GM19239 (cell line): ENCODE measurements at places on chromosomes 3 and 15.

DNA sequence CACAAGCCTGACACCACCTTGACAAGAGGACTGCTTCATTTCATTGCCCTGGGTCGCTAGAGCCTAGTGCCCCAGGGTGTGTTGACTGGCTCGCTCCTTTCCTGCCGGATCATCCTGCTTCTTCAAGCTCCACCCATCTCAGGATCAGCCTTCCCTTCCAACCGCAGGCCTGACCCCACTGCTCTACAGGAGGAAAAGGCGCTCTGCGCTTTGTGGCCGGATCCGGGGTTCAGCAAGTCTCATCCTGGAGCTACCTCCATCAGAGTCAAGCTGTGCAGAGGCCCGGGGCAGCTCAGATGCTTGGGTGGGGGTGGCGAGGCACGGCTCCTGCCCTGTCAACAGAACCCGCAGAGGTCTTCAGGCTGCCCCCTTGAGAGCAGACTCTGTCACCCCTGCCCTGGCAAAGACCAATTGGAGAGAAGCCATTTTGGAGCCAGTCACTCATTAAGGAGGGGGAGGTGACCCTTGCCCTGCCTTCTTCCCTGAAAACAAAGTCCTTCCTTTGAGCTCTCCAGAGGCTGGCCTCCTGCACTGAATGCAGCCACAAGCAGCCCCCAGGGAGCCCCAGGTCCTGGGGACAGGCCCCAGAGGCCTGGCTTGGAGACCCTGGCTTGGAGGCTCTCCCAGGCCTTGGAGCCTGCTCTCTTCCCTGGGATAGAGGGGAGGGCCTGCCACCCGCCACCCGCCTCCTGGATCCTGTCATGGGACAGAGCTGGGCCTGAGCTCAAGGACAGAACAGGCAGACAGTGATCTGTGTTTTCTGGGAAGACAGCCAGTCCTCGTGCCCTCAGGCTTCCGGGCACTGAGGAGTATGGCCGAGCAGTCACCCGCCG is 80.3 kb downstream of the CPN2 start:
- DNase-seq, result no peak

- DNase-seq, result no peak
Observed at GRCh38 chr3:172068977-172069376, 29.6 kb downstream of the FNDC3B start.

GRCh38 chr3:40299130-40299720 is 10.3 kb upstream of the EIF1B start:
- no peak for DNase-seq

DNA sequence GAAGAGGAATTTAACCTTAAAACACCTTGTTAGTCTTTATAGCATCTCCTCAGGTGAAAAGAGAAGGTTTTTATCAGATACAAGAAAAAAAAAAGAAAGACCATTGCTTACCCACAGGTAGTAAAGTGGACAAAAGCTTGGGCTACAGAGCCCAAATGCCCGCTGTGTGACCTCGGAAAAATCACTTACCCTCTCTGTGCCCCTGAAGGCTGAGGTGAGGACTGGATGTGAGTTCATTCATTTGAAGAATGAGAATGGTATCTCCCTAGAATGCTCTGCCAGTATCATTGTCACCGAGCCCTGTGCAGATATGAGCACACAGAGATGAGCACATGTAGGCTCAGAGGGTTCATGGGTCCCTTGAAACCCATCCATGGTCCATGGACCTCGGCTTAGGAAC is 17.6 kb upstream of the FAM240A start:
- no peak for DNase-seq

- no peak for DNase-seq
Observed at GRCh38 chr3:170852324-170852723, 17.7 kb downstream of the RPL22L1 start.

GRCh38 chr3:177977381-177978158 is 558.7 kb upstream of the KCNMB2 start:
- no peak for DNase-seq

DNA sequence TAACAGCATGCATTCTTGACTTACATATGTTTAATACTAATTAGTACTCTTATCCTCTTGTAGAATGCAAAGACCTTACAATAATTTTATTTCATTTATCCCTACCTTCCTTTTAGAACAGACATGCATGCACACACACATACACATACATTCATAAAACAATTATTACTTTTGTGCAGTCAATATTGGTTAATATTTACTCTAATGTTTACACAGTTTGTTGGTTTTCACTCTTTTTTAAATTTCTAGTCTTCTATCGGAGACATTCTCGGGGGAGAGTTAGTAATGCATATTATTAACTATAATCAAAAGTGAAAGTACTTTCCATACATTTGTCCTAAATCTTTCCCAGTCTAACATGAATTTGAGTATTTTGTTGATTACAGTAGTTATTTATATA is 317.7 kb upstream of the DPH6 start:
- DNase-seq, result no peak

DNA sequence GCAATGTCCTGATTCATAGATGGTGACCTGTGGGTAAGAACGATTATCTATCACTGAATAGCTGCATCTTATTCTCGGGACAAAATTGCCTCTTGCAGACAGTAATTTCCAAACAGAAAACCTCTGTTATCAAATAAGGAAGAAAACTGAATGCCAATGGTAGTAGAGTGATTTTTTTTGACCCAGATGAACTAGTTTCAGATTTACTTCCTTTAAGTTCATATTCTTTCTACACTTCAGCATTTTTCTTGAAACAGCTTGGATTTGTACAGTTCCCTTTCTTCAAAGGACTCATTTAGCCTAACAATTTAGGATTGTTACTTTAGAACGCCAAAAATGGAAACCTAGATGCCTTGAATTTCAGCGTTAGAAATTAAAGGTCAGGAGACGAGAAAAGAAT is 14.6 kb downstream of the ETV5 start:
- no peak for DNase-seq

DNA sequence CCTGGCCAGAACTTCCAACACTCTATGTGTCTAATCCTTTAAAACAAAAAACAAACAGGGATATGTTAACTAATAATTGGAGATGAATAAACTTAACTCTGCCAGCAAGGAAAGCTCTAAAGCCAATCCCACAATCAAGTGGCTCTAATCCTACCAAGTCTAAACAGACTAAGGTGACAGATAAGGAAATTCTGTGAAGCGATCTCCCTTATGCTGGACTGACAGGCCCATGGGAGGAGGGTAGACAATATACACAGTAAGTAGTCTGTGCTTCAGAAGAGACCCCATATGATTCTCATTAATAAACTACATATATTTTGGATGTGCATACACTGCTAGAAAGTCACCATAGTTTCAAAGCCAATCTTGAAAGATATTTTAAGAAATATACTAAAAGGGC is 10.1 kb downstream of the VPS13C start:
- no peak for DNase-seq

DNA sequence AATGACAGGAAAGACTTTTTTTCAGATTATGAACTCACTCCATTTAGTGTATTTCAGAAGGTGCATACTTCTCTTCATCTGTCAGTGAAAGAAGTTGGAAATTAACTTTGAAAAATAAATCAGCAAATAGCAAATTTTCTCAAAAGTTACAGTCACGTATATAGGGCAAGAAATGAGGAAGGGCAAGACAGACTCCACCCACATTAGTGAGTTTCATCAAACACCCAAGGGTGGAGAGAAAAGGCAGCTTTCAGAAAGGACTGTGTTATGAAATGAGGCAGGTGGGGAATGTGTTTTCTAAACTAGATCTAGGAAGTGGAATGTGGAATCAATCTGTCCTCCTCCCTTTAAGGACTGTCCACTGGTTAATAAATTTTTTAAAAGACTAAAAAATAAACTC is 2.9 kb downstream of the SLC22A13 start:
- no peak for DNase-seq

DNA sequence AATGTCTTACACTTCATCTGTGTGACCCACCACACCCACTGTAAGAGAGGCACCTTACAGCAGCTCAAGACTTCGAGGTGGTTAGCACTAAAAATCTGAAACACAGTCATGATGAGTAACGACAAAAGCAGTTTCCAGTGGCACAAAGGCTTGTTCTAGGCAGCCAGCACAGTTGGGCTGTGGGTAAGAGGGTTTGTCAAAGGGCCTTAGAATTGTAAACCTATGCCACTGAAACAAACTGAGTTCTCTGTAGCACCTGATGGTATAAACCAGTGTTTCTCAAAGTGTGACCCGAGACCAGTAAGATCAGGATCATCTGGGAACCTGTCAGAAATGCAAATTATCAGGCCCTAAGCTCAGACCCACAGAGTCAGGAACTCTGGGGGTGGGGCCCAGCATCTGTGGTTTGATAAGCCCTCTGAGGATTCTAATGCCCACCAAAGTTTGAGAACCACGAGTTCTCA is 36.5 kb downstream of the DAPK2 start:
- peak; percentile 24 for DNase-seq

DNA sequence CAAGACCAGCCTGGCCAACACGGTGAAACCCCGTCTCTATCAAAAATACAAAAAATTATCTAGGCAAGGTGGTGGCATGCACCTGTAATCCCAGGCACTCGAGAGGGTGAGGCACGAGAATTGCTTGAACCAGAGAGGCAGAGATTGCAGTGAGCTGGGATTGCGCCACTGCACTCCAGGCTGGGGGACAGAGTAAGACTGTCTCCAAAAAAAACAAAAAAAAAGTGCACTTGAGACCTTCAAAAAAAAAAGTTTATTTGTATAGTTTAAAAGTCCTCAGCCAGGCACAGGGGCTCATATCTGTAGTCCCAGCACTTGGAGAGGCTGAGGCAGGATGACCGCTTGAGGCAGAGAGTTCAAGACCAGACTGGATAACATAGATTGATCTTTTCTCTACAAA is 2.1 kb downstream of the PBRM1 start:
- no peak for DNase-seq

- no peak for DNase-seq
Observed at GRCh38 chr3:143366672-143367071, 247.1 kb downstream of the CHST2 start.

DNA sequence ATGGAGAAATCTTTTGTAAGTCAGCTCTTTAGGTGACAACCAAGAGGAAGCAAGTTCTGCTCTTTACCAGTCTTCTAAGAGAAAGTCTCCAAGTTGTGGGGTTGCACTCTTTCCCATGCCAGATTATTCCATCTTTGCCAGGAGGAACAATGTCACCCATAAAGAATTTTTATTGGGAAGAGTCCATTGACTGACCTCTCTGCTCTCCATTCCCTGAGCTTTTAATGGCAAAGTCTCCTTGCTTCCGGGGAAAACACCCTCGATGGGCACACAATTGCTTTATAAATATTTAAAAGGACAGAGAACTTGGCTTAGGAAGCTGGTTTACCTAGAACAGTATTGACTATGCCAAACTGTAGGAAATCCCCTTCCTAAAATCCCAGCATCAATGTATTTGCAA is 19.9 kb upstream of the UBE2E1 start:
- DNase-seq, result no peak

DNA sequence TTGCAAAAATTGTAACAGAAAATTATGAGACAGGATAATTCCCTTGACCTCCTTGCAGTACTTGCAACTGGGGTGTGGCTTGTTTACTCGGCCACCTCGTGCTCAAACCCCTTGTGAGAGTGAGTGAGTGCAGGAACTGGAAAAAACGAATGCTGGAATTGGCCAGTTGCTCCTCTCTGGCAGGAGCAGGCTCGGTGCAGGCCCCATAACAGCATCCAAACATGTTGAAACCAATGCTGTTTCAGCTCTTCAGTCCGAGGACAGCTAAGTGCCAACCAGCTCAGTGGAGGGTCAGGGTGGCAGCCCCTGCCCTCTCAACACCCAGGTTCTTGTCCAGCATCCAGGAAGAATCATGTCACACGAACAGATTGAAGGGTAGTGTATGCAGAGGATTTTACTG is 36.9 kb downstream of the METTL6 start:
- DNase-seq, result no peak

DNA sequence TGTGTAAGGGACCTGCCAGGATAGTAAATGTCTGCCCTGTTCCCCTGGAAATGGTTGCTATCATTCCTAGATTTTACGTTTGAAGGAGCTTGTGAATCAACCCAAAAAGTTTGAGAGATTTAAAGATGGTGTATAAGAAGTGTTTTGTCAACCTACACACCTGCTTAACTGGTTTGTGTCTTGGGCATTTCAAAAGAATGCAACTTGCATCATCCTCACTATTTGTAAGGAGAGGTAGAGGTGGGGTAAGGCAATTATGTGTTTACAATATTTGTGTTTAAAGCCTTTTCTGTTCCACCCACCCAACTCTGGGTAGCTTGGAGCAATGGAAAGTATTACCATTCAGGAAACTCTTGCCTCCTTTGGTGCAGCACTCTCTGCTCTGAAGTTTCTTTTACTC is 314.2 kb upstream of the RARB start:
- no peak for DNase-seq

DNA sequence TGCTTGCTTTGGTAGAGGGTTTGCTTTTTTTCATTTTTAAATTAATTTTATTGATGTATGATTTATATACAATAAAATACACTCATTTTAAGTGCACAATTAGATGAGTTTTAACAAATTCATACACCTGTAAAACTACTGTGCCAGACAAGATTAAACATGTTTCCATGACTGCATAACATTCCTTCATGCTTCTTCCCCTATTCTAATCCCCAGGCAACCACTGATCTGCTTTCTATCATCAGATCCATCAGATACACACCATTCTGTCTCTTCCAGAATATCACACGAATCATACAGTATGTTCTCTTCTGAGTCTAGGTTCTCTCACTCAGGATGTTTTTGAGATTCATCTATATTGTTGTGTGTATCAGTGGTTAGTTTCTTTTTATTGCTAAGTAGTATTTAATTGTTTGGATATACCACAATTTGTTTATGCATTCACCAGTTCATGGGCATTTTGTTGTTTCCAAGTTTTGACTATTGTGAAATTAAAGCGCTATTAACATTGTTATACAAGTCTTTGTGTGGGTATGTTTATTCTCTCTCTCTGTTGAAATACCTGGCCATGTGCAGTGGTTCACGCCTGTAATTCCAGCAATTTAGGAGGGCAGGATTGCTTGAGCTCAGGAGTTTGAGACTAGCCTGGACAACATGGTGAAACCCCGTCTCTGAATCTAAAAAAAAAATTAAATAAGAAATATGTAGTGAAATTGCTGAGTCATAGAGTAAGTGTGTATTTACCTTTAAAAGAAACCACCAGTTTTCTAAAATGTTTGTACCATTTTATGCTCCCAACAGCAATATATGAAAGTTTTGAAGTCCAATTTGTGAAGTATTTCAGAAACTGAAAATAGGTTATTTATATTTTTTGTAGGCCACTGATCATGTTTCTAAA is 7.0 kb upstream of the TFG start:
- no peak for DNase-seq

- no peak for DNase-seq
Observed at GRCh38 chr3:4533489-4534443, 40.6 kb downstream of the ITPR1 start.

- no peak for DNase-seq
Observed at GRCh38 chr15:81942655-81943195, 103.1 kb downstream of the MEX3B start.

GRCh38 chr15:31004220-31004733 is 12.8 kb upstream of the MTMR10 start:
- no peak for DNase-seq

DNA sequence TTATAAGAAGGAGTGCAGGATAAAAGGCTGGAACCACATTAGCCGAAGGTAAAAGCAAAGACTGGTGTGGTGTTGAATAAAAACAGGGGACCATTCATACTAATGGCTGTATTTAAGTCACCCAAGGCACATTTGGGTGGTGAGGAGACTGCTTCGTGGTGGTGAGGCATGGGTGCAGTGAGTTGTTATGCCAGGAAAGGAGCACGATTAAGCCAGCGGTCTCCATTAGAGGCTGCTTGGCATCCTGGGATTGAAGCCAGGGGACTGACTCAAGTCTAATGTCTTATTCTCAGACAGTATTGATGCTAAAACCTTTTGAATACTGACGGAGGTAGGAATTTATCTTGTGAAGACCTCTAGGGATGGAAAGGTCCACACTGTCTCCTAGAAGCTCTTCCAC is 21.9 kb downstream of the FEM1B start:
- DNase-seq, result no peak

GRCh38 chr15:64443747-64444621 is 16.4 kb upstream of the ZNF609 start:
- DNase-seq, result no peak
